NCI-H526 treated with DMSO at 0.1 percent for 48 hours (cell line): ENCODE measurements at places on chromosomes 7 and 10.

DNA sequence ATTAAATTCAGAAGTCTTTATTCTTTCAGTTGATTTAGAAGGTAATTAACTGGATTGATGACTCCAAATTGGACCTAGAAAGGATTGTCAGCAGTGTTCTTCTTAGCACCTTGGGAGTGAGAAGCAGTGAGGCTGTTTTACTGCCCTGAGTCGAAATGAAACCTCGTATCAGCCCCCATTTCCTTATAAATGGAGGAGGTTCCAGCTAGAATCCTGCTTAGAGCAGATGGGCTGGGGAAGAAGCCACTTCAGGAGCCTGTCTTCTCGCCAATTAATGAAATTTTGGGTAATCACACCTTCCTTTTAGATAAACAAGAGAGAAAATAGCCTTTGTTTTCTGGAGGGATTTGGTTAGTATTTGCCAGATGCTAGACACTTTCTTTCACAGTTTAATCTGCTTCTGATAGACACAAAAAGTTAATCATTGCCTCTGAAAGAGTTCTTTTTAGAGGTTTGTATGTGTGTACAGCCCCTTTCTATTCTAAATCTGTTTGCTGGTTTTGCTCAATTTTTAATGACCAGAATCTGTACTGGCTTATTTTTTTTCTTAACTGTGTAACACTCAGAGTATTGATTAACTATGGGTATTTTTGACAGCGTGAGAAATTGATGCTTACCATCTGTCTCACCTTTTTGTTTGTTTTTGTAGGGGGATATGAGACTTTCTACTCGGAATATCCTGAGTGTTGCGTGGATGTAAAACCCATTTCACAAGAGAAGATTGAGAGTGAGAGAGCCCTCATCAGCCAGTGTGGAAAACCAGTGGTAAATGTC is 4.6 kb downstream of the DUSP5 start:
- DNase-seq = no peak

DNA sequence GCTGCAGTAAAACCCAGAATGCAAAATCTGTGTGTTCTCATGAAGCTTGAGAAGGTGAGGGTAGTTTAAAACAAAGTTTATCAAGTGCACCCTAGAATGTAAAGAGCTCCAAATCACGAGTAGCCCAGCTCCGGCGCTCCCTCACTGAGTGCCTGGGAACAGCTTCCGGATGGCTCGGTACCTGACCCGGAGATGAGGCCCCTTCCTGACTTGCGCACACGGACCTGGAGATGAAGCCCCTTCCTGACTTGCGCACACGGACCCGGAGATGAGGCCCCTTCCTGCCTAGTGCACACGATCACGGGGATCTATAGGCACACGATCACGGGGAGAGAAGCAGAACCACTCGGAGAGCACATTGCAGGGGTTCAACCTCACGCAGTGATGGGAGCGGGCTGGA is 322.1 kb upstream of the RNF32 start:
- DNase-seq = no peak

- DNase-seq = no peak
Measured at GRCh38 chr10:43233601-43234430, 33.0 kb downstream of the RASGEF1A start.

GRCh38 chr7:87882151-87882937 is 6.1 kb downstream of the DBF4 start:
- no peak for DNase-seq

GRCh38 chr10:121696854-121697253 is 98.6 kb upstream of the FGFR2 start:
- DNase-seq = no peak

- no peak for DNase-seq
Measured at GRCh38 chr10:111488668-111489067, 411.8 kb downstream of the ADRA2A start.

DNA sequence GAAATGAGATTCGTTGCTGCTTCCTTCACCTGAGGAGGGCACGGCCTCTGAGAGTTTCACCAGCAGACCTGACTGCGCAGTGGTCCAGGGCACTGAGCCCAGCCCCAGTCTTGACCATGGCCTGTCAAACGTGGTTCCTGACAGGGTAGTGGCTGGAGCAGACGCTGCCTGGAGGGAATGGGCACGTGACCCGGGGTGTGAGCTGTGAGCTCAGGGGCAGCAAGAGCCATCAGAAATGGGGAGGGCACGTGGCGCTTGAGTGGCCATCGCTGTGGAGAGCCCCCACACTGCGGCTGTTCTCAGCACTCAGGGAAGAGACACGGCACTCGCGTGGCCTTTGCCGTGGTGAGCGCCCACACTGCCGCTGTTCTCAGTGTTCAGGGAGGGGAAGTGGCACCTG is 12.0 kb downstream of the FAM20C start:
- no peak for DNase-seq

GRCh38 chr7:115293628-115294240 is 371.8 kb downstream of the MDFIC start:
- no peak for DNase-seq

DNA sequence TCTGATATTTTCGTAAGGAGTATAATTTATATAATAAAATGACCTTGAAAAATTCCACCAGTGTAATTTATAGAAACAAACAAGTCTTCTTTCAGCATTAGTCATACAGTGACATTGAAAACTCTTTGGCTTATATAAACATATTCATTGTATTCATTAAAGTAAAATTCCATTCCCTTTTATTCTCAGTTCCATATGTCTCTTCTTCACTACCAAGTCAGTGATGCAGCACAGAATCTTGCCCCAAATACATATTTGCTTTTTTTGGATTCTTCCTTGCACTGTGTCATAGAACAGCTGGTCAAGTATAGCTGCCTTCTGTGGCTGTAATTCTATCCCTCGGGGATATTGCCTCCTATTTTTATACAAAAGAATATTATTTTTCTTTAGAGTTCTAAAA is 884.5 kb upstream of the POT1 start:
- no peak for DNase-seq

DNA sequence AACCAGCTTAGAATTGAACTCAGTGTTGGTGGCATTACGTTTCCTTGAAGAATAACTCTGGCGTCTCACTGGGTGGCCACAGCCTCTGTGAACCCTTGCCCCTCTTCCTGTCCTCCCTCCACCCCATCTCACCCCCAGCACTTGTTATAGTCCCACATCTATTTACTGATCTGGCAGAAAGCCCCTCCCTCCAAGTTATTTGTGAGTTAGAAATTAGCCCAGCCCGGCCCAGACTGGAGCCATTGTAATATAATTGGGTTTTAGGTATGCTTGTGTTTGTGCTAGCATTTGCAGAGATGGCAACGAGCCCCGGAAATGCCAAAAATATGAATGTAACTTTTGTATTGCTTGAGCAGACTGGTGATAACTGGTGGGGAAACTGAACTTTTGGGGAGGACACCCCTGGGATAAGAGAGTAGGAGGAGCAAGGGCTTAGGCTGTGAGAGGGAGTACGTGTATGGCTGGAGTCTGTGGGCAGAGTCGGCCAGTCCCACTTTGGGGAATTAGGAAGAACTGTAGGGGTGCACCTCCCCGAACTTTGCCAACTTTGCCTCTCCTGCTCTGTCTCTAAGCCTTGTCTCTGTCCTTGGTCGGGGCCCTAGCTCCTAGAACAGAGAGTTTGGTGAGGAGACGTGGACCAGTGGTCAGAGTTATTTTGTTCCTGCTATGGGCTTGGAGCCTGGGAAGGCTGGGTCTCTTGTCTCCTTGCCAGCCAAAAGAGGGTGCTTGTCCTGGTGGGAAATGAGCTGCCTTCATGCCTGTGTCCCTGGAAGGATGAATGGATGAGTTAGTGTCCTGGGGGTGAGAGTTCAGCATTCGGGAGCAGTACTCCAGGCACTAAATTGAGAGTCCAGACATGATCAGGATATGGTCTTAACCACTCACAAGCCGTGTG is 19.3 kb upstream of the TRIM8 start:
- no peak for DNase-seq

DNA sequence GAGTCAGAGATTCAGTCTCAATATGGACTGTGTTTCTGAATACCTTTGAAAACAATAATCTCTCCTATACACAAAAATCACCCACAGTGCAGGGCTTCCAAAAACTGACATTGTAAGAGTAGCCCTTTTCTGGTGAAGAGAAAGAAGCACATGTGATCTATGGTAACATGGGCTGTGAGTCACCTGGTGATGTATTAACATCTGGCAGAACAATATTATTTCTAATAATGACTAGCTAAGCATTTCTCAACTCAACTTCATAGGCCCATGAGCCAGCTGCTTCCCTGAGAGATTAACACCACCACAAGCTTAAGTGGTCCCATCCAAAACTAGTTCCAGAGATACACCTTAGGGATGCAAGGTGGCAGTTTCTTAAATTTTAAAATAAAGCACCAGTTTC is 331.0 kb upstream of the NRP1 start:
- DNase-seq = no peak

GRCh38 chr7:745431-746154 is 18.5 kb upstream of the PRKAR1B start:
- no peak for DNase-seq

DNA sequence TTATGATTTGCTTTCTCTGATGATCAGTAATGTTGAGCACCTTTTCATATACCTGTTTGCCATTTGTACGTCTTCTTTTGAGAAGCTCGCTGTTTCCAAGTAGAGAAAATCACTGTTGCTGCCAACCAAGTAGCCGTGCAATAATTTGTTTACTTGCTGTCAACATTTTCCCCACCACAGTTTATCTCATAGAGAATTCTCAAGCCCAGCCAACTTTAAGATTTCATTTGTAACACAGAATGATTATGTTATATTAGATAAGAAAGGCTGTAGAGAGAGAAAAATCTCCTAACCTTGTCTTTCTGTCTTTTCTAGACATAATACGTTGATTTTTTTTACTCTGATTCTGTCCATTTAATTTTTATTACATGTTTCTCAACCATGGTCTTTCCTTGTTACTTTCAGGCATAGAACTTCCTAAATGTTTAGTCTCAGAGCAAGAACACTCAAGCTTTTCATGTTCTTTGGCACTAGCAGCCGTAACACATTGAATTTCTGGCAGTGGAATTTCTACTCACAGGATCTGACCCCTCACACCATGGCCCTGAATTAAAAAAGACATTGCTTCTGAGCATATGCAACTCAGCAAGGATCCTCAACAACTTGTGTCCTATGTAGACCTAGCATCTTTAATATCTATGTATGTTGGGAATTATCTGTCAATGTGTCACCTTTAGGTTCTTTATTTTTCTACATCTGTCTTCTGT is 23.1 kb downstream of the RPA3 start:
- no peak for DNase-seq

DNA sequence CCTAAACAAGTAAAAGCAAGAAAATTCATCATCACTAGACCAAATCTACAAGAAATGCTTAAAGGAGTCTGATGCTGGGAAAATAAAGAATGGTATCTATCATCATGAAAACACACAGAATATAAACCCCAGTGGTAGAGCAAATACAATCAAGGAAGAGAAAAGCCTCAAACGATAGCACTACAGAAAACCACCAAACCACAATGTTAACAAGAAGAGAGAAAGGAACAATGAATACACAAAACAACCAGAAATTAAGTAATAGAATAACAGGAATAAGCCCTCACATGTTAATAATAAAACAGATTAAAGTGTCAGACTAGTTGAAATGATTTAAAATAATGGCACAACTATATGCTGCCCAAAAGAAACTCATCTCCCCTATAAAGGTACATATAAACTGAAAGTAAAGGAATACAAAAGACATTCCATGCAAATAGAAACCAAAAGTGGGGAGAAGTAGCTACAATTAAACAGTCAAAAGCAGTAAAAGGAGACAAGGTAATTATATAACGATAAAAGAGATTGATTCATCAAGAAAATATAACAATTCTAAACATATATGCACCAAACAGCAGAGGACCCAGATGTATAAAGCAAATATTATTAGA is 77.3 kb downstream of the JMJD1C start:
- no peak for DNase-seq

DNA sequence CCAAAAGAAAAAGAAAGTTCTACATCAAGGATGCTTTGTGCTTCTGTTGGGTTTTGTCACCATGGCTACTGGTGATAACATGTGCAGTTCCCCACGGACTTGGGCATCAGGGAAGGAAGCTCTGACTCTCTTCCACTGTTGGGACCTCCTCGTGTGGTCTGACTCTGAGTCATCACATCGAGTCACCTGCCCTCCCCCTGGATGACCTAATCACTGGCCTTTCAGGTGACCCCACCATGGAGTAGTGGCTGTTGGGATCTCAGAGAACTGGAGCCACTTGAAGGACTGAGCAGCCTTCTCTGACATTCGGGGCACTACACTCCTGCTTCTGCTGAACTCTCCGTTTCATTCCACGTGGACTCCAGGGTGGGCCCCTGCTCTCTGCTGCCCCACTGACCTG is 60.8 kb upstream of the DOCK1 start:
- DNase-seq = no peak

DNA sequence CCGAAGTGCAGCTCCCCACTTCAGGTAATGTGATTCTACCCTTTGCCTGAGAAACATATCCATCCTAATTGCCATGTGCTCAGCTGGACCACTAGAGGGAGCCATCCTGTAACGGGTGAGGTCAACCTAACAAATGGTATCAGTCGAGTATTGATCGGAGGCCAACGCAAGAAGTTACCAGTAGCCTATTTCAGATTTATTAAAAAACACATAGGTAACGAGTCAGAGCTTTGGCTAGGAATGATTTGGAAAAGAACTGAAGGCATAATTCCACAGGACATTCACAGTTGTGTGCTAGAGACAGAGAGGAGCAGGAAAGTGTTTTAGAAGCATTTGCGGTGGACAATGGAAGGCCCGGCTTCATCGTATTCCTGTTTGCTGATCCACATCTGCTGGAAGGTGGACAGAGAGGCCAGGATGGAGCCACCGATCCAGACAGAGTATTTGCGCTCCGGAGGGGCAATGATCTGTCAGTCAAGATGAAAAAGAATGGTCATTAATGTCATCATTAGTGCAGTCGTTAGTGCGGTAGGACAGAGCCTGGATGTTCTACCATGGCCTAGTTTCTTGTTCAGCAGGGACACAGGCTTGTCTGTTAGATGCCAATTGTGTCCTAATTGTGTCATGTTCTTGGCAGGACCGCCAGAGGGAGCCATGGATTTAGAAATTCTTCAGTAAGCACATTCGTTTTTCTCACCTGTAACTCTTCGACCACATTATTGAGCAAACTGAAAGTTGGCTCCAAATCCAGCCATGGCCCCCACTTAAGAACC is 17.5 kb downstream of the ACTA2 start:
- DNase-seq = peak; percentile 48

GRCh38 chr7:1175967-1176851 is 16.2 kb upstream of the ZFAND2A start:
- DNase-seq = peak; percentile 22

DNA sequence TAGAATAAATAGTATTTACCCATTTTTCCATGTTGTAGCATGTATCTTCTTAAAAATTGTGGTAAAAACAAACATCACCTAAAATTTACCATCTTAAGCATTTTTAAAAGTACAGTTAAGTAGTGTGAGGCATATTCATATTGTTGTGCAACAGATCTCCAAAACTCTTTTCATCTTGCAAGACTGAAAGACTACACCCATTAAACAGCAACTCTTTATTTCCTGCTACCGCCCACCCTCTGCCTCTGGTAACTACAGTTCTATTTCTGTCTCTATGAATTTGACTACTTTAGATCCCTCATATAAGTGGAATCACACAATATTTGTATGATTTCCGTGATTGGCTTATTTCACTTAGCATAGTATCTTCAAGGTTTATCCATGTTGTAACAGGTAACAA is 40.0 kb upstream of the AGBL3 start:
- no peak for DNase-seq

GRCh38 chr10:6871128-6871527 is 291.1 kb upstream of the PRKCQ start:
- no peak for DNase-seq
